CD8-positive, alpha-beta memory T cell (primary cell): ENCODE measurements at places on chromosomes 6 and 20. TPM values are rescaled to one million over a fixed set of nuclear protein-coding genes. Genes with fewer than 3 reads are reported as not detected.

- no peak for DNase-seq
Observed at GRCh38 chr6:117487821-117488220, 5.3 kb downstream of the DCBLD1 start.

DNA sequence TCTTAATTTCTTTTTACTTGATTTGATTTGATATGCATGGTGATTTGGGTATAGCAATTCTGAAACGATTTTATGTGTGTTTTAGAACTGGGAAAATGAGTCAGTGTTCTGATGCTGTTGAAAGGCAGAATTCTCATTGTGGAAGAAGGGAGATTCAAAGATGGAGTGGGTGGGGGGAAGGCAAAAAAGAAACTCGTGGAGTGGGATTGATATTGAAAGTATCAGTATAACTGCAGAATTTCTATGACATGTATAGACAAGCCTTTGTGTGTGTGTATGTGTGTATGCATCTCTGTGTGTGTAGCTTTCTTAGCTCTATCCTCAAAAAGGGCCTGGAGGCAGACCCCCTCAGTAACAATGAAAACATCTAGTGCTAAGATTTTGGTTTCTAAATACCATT lies 184.3 kb upstream of the OLIG3 start:
- DNase-seq = no peak

DNA sequence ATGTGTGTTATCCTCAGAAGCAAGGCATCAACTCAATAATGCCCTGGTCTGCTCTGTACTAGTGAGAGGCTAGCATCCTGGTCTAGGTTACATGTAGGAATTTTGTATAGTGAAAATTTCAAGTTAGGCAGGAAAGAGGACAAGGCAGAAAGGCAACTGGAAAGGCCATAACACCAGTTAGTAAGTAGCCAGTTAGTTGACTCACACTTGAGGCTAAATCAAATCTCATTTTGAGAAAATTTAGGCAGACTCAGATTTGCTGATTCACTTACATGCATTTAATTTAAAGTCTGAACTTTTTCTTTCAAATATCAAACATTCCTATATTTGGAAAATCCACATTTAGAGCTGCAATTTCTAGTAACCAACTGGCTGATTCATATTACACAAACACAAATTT lies 184.5 kb upstream of the TCF21 start:
- no peak for DNase-seq

DNA sequence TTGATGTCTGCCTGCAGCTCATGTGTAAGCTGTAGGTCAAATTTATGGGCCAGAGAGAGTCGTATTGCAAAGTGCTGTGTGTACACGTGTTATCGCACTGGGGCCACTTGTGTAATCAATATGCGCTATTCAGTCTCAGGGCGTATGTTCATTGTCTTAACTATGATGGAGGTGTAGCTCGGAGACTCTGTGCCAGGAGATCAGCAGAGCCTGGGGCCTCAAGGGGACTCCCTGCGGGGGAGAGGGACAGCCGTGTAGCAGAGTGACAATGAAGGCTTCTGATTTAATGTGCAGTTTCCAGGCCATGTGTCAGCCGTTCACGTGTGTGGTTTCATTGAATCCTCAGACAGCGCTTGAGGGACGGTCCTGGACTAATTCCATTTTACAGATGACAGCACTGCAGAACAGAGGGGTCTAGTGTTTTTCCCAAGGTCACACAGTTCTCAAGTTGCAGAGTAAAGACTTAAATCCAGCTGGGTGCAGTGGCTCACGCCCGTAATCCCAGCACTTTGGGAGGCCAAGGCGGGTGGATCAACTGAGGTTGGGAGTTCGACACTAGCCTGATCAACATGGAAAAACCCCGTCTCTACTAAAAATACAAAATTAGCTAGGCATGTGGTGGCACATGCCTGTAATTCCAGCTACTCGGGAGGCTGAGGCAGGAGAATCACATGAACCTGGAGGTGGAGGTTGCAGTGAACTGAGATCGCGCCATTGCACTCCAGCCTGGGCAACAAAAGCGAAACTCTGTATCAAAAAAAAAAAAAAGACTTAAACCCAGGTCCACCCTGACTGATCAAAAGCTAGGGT lies 242.5 kb downstream of the PREX1 start:
- no peak for DNase-seq

- DNase-seq = no peak
Observed at GRCh38 chr6:66478705-66479104, 771.7 kb upstream of the EYS start.

DNA sequence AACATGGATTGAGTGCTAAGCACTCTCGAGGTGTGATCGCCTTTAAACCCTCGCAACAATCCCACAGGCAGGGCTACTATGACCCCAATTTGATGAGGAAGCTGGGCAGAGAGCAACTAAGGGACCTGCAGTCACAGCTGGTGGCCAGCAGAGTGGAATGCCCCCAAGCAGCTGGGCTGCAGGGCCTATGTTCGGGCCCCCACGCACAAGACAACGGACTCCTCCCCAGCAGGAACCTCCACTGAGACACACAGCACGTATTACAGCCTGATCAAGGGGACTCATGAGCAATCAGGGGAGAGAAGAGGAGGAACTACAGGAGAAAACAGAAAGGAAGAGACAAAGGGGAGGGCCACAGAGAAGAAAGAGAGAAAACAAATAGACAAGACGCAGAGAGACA lies 21.7 kb downstream of the CST7 start:
- no peak for DNase-seq

- DNase-seq = no peak
Observed at GRCh38 chr6:167050903-167051302, 51.7 kb downstream of the CEP43 start.

GRCh38 chr6:168581236-168581635 lies 140.3 kb downstream of the SMOC2 start:
- no peak for DNase-seq

HMGCLL1 gene
- not detected for total RNA-seq

DNA sequence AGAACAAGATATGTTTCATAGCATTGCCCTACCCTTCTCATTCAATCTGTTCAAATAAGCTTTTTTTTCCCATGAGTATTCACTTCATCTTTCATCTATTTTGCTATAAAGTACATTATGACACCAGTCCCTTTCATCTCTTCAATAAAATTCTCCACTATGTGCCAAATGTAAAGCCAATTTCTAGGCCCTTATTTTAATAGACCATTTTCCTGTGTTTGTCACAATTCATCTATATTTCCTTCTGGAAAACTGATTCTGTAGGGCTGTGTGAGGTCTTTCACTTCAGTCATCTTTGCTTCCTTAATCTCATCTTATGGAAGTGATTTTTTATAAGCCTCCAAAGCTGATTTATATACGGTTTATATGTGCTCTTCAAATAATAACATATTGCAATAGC lies 992.4 kb upstream of the EYS start:
- DNase-seq = no peak

- no peak for DNase-seq
Observed at GRCh38 chr6:122770835-122771601, 8.5 kb upstream of the FABP7 start.

DNA sequence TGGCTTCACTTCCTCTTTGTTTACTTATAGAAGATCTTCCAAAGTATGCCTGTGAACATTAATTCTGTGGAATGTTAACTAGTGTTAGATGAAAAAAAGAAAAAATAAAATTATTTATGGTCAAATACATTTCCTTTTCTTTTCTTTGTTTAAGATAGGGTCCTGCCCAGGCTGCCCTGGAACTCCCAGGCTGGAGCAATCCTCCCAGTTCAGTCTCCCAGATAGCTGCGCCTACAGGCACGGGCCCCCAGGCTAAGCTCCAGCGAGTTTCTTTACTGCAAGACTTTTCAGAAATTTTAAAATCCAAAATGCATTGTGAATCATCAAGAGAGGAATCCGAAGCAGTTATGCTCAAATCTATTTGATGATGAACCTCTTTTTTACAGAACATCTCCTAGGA lies 39.3 kb upstream of the IL20RA start:
- no peak for DNase-seq

DNA sequence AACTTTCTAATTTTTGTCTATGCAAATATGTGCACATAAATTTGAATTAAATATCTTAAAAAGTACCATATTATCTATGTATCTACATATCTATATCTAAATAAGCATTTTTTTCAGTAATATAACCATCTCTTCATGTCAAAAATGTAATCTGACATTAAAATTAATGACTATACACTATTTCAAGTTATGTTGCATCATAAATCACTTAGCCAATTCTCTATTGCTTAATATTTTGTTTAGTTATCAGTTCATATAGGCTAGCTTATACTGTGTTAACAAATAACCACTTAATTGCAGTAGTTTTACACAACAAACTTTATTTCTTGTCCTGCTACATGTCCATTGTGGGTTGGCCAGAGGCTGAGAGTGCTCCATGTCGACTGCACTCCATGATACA lies 360.8 kb downstream of the EPM2A start:
- no peak for DNase-seq

DNA sequence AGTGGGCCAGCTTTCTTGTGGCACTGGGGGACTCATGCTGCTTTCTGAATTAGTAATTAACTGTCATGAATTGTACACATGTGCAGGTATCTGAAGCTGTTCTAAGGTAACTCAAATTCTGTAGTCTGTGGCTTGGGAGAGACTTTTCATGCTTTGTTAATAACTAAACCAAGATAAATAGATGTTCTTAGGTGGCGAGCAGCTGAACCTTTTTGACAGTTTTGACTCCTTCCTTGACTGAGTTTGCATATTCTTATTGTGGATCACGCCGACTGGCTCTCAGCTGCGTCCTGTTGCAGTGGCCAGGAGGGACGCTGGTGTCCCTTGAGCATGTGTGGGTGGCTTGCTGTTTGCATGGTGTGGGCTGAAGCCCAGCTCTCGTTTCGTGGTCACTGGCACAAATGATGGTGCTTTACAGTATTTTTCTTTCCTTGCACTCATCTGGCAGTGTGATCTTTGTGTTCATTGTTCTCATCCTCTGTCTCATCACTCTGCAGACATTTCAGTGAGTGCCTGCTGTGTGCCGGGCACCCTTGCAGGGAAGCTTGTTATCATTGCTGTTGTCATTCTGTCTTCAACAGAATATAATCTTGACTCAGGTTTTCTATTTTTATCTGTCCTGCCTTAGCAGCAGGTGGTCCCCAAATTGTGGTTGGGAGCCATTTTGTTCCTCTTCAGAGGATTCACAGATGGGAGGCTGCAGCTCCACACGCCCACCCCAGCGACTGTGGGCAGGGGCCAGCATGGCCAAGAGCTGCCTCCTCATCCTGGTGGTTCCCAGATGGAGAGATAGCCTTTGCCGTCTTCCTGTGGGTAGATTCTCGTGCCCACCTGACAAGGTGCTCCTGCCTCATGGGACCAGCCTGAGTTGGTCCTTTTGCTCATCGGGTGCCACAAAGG lies 39.6 kb downstream of the DUSP22 start:
- DNase-seq = no peak

- DNase-seq = no peak
Observed at GRCh38 chr6:110703906-110704594, 111.2 kb downstream of the CDK19 start.

PRDM13 gene
- not detected for total RNA-seq

GRCh38 chr6:50007819-50008218 lies 14.0 kb downstream of the DEFB110 start:
- DNase-seq = no peak

- no peak for DNase-seq
Observed at GRCh38 chr6:77548190-77548589, 84.9 kb upstream of the HTR1B start.

GRCh38 chr20:59830665-59831023 lies 102.8 kb downstream of the SYCP2 start:
- no peak for DNase-seq

PHACTR3 gene
- total RNA-seq = not detected

DNA sequence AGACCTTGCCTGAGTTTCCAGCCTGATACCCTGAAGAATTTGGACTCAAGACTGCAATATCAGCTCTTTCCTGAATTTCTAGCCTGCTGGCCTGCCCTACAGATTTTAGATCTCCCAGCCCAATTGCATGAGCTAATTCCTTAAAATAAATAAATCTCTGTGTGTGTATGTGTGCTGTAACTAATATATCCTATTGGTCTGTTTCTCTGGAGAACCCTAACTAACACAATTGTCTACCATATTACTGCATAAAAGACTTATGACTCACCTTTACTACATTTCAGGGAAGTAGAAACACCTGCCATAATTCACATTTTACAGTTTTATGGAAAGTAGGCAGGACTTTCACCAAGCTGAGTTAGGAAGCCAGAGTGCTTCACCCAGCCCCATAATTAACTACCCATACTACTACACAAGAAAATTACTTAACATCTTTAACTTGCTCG lies 90.7 kb upstream of the BEND6 start:
- no peak for DNase-seq

RAB44 gene
- not detected for total RNA-seq

DNA sequence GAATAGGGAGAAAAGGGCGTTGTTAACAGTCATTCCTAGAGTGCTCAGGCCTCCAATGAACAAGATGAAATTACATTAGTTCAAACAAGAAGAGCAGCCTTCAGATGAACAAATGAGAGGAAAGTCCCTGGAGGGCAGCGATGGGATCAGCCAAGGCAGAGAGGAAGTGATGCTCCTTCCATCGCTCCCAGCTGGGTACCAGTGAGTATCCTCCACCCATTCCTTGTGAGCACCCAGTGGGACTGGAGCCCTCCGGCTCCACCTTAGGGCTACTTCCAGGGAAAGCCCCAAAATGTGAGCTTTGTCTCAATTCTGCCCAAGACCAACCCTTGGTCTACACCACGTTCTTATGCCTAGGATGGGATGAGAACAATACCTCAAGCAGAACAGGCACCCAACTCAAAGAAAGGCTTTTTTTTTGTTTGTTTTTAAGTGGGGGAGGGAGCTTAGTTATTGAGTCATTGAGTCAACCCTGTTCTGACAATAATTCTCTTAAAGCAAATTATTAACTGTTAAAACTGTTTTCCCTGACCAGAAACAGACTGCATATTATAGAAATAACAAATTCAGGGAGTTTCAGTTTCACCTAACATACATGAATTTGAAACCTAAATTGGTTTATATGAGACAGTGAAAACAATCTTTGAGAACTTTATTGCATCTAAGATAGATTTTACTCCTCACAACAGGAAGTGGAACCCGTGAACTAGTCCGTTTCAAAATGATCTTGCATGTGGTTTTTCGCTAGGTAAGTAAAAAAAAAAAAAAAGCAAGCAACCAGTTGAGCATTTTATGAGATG lies 106.9 kb downstream of the IPCEF1 start:
- DNase-seq = peak; percentile 68

GRCh38 chr20:20235681-20236080 lies 132.2 kb upstream of the INSM1 start:
- DNase-seq = no peak

DNA sequence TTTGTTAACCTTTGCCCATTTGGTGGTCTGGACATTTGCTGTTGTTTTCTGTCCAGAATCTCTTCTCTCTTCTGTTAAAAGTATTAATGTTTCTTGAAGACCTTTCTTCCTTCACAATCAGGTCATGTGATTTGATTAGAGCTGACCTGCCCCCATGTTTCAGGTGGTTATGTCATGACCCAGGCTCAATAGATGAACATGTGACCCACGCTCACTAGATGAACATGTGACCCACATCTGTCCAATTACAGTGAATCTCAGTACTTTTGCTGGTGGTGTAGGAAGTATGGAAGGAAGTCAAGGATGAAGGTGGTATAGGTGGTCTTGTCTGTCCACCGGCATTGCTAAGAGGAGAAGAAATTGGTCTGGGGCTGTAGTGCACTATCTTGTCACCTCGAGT lies 289.1 kb upstream of the JAG1 start:
- no peak for DNase-seq
